ENCODE measurements at places on chromosomes 16 and 17.

- no peak for DNase-seq
These were observed 68.9 kb downstream of the JPH3 start for GRCh38 chr16:87671221-87671620.

GRCh38 chr17:62626719-62627218, 701 bp upstream of the MRC2 start:
- no peak for DNase-seq

GRCh38 chr17:56739776-56740175, 93.9 kb downstream of the C17orf67 start:
- no peak for DNase-seq

DNA sequence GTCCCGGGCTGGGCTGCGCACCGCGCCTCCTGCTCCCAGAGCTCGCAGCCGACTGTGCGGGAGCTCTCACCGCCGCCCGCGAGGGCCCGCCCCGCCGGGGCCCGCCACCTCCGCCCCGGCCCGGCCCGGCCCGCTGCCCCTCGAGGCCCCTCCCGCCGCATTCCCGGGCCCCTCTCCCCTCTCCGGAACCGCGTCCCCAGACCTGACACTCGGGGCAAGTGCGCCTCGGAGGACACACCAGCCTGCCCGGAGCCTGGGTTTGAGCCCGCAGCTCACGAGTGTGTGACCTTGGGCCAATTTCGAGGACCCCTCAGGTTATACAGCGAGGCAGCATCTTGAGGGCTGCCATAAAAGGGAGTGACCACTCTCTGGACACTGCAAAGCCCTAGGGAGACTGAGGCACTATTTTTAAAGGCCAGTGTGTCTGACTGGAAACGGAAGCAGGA, 2.0 kb upstream of the GRIN2C start:
- no peak for DNase-seq

GRCh38 chr17:66123163-66123562, 68.8 kb downstream of the CEP112 start:
- DNase-seq, result no peak

GRCh38 chr16:65658787-65659220, 536.9 kb upstream of the CDH11 start:
- DNase-seq, result no peak

Measured in activated CD8-positive, alpha-beta memory T cell treated with anti-CD3 and anti-CD28 coated beads, Interleukin-2, amount 50 U/mL, for 48 hours (primary cell).